Daoy (cell line): ENCODE measurements at places on chromosomes 6 and 20. TPM values are rescaled to one million over a fixed set of nuclear protein-coding genes. Genes with fewer than 3 reads are reported as not detected.

DNA sequence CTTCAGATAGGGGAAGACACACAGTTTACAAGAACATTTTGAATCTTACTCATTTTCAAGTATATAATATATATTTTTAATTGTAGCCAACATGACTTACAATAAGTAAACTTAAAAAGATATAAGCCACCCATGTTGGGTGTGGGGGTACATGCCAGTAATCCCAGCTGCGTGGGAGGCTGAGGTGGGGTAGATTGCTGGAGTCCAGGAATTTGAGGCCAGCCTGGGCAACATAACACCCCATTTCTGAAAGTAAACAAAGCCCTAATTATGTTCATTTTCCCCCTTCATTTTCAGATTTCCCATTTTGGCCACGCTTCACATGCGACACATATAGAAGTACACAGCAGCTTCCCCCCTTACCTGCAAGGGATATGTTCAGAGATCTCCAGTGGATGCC, 30.5 kb downstream of the SERPINB6 start:
- no peak for DNase-seq

GRCh38 chr20:24443436-24443835, 26.0 kb upstream of the SYNDIG1 start:
- DNase-seq = no peak

- peak; percentile 76 for DNase-seq
Observed at GRCh38 chr6:75317503-75318206, 33.1 kb upstream of the TMEM30A start.

The OARD1 gene
- total RNA-seq = 28.8 and 29.0 TPM in 2 replicates

The DEFB126 gene
- total RNA-seq = not detected in 2 replicates

The PNLDC1 gene
- 0.06 TPM in 1 of 2 replicates, not detected in the other for total RNA-seq

DNA sequence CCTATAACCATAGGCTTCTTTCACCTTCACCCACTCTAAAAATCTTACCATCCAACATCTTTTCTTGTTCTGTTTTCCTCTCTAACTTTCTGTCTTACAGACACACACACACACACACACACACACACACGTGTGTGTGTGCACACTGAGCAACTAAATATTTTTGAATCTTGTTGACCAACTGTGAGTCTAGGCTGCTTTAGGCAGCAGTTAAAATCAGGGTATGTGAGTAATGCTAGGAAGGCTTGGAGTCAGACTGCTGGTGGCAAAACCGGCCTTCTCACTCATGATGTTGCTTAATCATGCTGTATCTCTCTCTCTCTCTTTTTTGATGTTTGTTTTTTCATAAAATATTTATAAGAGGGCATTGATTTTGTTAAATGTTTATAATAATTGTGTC, 103.1 kb upstream of the TBX18 start:
- no peak for DNase-seq

DNA sequence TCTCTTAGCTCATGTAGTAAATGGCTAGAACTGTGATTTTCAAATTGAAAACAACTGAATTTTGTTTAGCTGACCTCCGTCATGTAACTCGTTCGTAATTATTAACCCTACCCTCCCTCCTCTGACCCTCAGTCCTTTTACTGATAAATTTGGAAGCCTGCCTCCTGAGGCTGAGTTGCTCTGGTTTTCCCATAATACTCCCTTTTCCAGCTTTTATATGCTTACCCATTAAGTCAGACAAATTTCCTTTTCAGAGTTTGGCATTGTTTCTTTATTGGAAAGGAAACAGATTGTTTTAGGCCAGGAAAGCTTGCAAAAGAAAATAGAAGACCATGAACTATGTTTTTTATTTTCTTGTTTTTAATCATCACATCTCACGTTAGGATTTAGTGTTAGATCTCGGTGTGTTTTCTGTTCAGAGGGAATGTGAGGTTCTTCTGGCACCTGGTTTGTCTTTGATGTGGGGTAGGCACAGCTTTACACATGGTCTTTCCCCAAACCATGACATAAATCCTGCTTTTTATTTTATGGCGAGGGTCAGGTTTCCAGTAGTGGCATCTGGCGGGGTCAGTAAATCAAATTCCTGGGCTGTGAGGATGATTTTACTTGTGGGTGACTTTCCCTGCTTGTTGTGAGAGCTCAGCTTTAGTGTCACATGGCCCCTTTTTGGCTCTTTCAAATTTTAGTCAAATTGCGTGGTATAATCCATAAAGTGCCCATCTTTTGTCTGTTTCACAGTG, 24.5 kb downstream of the PLCB4 start:
- DNase-seq = no peak

GRCh38 chr6:6494677-6495076, 93.8 kb upstream of the LY86 start:
- DNase-seq = peak; percentile 76

- DNase-seq = no peak
Observed at GRCh38 chr20:56362833-56363413, 4.1 kb downstream of the FAM210B start.

GRCh38 chr6:73562558-73562957, 41.7 kb upstream of the EEF1A1 start:
- no peak for DNase-seq

DNA sequence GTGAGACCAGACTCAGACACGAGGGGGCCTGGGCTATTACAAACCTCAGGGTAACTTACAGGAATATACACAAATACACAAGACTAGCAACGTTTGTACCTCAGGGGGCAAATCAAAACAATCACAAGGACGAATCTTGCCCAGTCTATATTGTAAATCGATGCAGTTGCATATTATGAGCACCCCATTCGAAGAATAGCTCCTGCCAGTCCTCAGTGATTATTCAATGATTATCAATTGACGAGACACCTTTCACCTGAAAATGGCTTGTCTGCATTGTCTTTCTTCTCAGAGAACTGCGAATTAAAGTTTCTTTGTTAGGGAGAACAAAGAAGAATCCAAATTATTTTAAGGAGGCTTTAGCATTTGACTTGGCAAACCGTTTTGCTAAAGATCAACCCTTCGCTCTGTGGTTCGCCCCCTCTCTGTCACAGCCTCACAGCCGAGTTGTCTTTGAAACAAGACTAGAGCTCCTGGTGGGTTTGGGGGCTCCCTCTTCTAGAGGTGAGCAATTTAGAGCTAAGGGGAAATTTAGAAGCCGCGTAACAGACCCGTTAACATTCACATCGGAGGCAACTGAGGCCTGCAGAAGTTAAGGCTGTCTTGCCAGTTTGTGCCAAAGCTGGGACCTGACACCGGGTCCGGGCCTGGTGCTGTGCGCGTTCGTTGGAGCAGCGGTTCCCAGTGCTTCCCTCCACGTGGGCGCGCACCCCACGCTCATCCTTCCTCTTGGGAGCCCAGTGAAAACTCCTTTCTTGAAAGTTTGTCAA, 24.9 kb upstream of the MAP3K7 start:
- DNase-seq = no peak

- no peak for DNase-seq
Observed at GRCh38 chr6:141347086-141347485, 785.6 kb upstream of the GJE1 start.

DNA sequence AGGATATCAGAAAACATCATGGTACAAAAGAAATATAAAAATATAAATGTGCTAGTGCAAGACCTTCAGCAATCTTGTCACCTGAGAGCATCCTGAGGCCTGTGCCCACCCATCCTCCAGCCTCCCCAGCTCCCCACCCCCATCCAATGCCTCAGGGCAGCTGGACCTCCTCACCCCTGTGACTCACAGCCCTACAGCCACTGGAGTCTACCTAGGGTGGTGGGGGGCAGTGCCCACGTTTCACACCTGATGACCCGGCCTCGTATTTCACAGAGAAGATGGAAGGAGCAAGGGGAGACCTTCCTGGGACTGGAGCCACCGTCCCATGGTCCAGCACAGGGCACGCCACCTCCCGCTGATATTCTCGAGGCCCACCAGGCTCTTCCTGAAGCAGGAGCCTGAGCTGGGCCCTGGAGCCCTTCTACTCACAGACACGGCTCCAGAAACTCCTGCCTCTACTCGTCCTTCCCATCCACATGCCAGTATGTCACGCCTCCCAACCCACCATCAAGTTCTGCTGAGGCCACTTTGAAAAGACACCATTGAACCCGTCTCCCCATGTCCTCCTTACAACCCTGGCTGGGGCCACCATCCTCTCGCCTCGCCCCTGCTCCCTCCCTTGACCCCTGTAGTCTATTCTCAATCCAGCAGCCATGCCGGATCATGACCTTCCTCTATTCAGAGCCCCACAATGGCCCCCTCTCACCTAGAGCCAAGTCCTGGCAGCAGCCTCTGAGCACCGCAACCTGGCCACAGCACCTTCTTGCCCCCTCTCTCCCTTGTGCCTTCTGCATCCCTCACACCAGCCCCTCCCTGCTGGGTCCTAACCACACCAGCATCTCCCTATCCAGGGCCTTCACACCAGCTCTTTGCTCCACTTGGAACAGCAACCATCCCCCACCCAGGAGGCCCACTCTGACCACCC, 13.3 kb downstream of the APMAP start:
- no peak for DNase-seq

The DOK5 gene
- 0.06 and 0.91 TPM in 2 replicates for total RNA-seq

GRCh38 chr6:4496284-4496683, 279.9 kb upstream of the CDYL start:
- DNase-seq = no peak

The REM1 gene
- total RNA-seq = not detected in 2 replicates

DNA sequence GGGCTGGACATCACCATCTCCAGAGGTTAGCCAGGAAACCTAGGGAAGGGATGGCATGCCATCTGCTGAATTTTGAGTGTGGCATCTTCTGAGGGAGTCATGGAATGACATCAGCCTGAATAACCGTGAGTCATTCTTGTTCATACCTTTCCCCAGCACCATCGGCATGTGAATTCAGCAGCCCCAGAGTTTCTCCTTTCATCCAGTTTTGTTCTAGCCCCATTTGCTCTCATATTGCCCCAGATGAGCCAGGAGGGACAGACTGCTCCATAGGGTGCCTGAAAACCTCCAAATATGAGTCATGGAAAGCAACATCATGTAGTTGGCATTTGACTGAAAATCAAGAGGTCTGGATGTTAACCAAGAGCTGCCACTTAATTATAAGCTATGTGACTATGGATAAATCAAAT, 219.2 kb upstream of the SGK1 start:
- peak; percentile 95 for DNase-seq

GRCh38 chr20:9301129-9302090, 213.0 kb upstream of the LAMP5 start:
- DNase-seq = peak; percentile 10

- no peak for DNase-seq
Observed at GRCh38 chr6:16249971-16250370, 11.6 kb downstream of the GMPR start.

GRCh38 chr6:154894902-154895301, 100.2 kb upstream of the TIAM2 start:
- DNase-seq = no peak

DNA sequence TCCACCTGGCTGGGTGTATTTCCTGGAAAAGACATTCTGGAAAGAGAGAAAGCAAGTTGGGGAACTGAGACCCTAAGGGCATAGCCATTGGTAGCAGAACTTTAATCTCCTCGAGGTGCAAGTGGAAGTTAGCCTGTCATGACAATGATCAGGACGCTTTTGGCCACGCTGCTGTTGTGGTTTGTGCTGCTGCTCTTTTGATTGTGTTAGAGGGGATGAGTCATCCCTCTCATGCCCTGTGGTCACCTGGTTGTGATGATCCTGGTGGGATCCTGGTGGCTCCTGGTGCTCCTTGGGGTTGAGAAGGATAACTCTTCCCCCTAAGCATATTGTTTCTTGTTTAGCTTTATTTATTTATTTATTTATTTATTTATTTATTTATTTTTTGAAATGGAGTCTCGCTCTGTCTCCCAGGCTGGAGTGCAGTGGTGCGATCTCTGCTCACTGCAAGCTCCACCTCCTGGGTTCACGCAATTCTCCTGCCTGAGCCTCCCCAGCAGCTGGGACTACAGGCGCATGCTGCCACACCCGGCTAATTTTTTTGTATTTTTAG, 350.3 kb downstream of the KIF16B start:
- peak; percentile 8 for DNase-seq

- DNase-seq = no peak
Observed at GRCh38 chr6:162124710-162125435, 602.7 kb downstream of the PRKN start.

GRCh38 chr6:112281821-112282615, 27.7 kb upstream of the LAMA4 start:
- peak; percentile 84 for DNase-seq

- DNase-seq = no peak
Observed at GRCh38 chr20:57999465-58000111, 228.9 kb downstream of the ANKRD60 start.

The CST5 gene
- not detected in 2 replicates for total RNA-seq

GRCh38 chr20:10910535-10911178, 236.9 kb upstream of the JAG1 start:
- DNase-seq = no peak

GRCh38 chr6:37983720-37984501, 164.4 kb downstream of the ZFAND3 start:
- DNase-seq = no peak

The PDE7B gene
- total RNA-seq = 0.17 and 0.65 TPM in 2 replicates

- no peak for DNase-seq
Observed at GRCh38 chr6:16999491-17000436, 102.1 kb upstream of the STMND1 start.

The SLC22A7 gene
- total RNA-seq = not detected in 2 replicates

GRCh38 chr6:114195027-114195365, 147.8 kb downstream of the HS3ST5 start:
- no peak for DNase-seq

The HS3ST5 gene
- total RNA-seq = not detected in 2 replicates

The IL20RA gene
- 0.27 and 0.57 TPM in 2 replicates for total RNA-seq
